DMS 273 treated with DMSO at 0.1 percent for 48 hours (cell line): ENCODE measurements at places on chromosomes 2 and 18.

- no peak for DNase-seq
Observed at GRCh38 chr2:5977477-5977876, 285.3 kb downstream of the SOX11 start.

DNA sequence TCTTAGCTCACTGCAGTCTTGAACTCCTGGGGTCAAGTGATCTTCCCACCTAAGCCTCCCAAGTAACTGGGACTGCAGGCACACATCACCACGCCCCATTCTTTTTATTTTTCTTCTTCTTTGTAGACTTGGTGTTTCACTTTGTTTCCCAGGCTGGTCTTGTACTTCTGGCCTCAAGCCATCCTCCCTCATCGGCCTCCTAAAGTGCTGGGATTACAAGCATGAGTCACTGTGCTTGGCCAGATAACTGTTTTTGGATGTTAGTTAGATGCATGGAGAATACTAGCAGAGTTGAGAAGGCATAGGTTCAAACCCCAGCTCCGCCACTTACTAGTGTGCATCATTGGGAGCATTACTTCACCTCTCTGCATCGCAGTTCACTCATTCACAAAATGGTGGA is 88.3 kb downstream of the TXNL1 start:
- no peak for DNase-seq

- DNase-seq, result no peak
Observed at GRCh38 chr18:38241736-38242135, 676.1 kb upstream of the CELF4 start.

GRCh38 chr2:172804423-172804822 is 68.8 kb downstream of the RAPGEF4 start:
- DNase-seq, result no peak

- DNase-seq, result no peak
Observed at GRCh38 chr2:59025157-59025757, 784.1 kb upstream of the FANCL start.

- no peak for DNase-seq
Observed at GRCh38 chr2:159998961-159999360, 63.5 kb downstream of the PLA2R1 start.

DNA sequence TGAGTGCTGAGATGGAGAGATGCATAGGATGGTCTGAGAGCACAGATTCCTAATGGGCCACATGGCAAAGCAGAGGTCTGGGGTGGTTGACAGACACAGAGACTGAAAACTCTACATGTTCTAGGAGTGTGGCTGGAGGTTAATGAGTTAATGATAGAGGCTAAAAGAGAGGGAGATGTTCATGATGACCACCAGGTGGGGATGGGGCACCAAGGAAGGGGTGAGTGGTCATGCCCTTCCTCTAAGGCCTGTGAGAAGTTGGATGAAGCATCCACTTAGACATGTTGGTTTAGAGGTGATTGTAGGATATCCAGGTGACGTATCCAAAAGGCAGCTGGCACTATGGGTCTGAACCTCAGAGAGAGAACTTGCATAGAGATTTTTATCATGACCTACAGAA is 102.1 kb downstream of the LRP2 start:
- no peak for DNase-seq

GRCh38 chr2:74544634-74545033 is 9.1 kb downstream of the LOXL3 start:
- DNase-seq, result no peak

DNA sequence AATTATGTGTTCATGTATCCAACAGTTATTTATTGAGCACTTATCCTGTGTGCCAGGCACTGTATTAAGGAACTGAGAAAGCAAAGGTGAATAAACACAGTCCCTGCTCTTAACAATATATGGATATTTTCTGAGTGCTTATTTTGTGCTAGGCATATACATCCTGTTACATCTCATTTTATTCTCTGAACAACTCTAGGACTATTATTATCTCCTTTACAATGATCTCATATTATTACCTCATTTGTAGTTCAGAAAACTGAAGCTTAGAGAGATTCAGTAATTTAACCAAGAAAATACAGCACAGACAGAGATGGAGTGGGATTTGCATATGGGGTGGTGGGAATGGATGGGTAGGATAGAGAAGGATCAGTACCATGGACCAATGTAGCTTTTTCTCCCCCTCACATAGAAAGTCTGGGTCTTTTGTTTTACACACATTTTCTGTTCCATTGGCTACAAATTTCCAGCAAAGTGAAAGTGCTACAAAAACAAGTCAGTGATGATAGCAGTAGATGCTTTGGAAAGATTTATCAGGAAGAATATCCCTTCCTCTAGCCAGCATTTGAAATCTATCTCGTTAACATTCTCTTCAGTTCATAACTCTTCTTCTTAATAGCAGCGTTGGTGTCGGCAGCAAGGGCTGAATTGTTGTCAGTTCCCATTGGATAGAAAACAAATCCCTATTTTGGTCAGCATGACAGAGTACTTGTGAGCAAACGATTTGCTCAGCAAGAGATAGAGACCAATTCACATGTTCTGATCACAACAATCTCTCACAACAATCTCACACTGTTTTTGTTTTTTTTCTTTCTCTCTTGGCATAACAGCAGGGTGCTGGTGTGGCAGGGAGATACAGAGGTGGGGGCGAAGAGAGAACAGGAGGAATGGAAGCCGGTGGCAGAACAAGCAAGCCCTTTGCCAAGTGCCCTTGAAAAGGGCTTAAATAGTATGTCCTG is 102.2 kb upstream of the KCTD1 start:
- DNase-seq, result no peak

GRCh38 chr2:42098571-42099437 is 51.0 kb downstream of the PKDCC start:
- no peak for DNase-seq

GRCh38 chr2:98558852-98559530 is 49.3 kb downstream of the COA5 start:
- no peak for DNase-seq

- no peak for DNase-seq
Observed at GRCh38 chr2:70648961-70649360, 95.3 kb upstream of the TGFA start.

GRCh38 chr18:76379226-76380126 is 115.6 kb downstream of the ZNF516 start:
- no peak for DNase-seq

GRCh38 chr2:29260142-29260772 is 145.0 kb downstream of the CLIP4 start:
- DNase-seq, result no peak

GRCh38 chr2:74206180-74206688 is 7.8 kb downstream of the MTHFD2 start:
- DNase-seq, result no peak

- DNase-seq, result no peak
Observed at GRCh38 chr2:9993488-9994165, 42.1 kb downstream of the GRHL1 start.

GRCh38 chr2:72797740-72798139 is 28.1 kb downstream of the EXOC6B start:
- DNase-seq, result no peak

GRCh38 chr2:17084877-17085276 is 419.2 kb upstream of the CYRIA start:
- DNase-seq, result no peak

DNA sequence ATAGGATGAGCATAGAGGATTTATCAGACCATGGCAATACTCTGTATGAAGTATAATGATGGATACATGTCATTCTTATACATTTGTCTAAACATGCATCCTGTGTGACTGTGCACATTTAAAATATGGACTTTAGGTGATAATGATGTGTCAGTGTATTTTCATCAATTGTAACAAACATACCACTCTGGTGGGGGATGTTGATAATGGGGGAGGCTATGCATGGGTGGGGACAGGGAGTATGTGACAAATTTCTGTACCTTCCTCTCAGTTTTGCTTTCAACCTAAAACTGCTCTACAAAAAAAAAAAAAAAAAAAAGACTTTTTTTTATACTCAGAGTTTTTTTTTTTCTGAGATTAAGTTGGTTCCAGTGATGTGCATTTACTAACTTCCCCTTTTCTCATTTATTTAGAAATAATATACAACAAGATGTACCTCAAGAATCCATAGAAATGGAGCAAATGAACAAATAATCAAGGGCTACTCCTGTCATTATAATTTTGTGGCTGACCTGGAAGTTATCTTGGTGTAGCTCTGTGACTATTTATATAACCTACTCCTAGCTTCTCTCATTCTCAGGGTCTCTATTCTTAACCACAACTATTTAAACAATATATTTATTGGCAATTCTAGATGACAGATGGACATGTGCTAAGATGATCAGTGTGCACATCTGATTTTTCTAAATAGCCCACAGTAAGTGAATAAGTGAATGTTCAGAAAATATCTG is 108.9 kb upstream of the ITGA4 start:
- DNase-seq, result no peak

GRCh38 chr2:85924522-85924921 is 35.7 kb upstream of the ST3GAL5 start:
- no peak for DNase-seq

DNA sequence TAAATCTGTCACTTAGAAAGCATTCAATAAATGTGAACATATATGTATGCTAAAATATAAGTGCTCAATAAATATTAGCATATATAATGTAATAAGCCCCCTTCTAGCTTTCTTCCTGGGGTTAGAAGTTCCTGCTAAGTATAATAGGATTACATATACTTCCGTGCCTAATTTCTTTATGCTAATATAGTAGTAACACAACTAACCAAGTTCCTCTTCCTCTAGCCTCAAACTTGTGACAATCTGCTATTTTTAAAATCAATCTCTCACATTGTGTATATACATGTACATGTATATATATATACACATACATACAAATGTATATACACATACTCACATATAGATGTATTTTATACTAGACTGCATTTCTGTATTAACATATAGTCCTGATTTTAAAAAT is 32.2 kb downstream of the TLK1 start:
- no peak for DNase-seq

DNA sequence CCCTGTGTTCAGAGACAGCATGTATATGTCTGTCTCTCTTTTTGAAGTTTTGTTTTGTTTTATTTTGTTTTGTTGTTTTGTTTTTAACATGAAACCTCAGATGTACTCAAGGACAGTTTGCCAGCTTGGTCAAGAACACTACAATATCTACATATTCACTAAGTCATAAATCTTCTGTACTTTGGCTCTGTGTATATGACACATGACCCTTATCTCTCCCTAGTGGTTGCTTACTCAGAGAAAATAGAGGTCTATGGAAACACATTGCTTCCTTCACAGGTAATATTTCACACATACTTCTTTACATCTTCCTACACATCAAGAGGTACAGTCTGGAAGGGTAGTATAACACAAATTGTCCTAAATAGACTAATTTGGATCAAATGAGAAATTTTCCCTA is 312.6 kb upstream of the VRK2 start:
- no peak for DNase-seq

- no peak for DNase-seq
Observed at GRCh38 chr2:43714164-43714563, 37.9 kb upstream of the C1GALT1C1L start.

DNA sequence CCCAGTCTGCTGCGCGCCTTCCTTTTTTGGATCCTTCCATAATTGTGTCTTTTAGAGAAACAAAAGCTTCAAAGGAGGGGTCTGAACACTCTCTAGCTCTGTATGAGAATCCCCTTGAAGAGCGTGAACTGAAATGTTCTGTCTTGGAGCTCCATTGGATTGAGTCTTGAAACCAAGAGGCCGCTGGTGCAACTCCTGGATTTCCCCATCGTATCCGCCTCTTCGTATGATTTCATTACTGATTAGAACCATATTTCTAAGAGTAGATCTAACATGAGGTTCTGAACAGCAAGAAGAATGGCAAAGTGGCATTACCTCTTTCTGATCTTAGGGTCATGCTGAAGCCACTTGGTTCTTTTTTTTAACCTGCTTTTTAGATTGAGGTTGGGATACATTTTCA is 31.4 kb upstream of the NRP2 start:
- no peak for DNase-seq

DNA sequence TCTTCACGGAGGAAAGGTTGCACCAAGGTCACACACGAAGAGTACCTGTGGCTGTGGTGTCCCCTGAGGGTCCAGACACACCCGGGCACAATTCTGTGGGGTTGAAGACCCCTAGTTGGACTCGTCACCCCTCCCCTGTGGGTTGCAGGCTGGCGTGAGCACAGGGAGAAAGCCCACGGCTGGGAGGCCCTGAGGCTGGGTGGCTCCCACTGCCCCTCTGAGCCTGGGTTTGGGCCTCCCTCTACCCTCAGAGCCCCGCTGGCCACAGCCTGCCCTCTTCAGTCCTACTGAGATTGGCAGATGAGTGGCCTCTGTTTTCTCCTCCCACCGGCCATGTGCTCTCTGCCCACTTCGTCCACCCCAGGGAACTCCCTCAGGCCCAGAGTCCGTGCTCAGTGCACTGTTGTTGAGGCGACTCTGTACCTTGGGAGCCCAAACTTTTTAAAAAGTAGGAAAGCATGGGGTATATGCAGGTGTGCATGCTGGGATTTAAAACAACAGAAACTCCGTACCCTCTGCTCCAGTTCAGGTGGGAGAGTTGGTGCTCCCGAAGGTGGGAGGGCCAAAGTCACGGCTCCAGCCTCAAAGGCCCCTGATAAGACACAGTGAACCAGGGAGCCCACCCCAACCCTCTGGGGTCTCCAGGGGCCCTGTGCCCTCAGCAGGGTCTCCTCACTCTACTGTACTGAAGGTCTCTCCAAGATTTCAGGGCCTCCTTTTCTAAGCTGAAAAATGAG is 19.1 kb downstream of the RAMP1 start:
- DNase-seq, result no peak

DNA sequence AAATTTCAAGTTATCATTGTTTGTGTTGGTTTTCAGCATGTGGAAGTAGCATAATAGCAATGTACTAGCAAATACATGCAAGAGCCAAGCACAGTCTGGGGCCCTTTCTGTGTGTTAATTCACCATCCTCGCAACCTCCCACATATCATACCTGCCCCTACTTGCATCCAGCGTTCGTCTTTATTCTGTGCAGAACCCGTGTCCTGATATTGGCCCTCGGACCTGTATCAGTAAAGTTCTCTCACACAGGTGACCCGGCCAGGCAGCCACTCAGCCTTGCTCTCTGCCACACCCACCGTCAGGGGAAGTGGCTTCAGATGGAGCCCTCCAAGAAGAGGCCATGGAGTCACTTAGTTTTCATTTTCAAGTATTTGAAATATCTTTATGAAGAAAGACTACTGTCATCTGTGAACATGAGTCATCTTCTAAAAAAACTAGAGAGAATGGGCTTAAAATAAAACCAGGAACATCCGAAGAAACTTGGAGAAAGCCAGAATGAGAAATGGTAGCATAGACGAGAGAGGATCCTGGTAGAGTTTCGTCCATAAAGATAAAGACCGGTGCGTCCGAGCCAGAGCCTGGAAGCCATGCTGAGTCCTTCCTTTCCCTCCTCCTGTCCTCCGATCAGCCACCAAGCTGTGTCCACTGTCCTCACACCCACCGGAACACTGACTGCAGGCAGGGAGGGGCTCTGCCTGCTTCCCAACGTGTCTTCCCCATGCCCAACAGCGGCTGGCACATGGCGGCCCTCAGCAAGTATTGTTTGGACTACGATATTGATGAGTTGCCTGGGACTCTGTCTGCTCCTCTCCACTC is 57.3 kb upstream of the RPL31 start:
- no peak for DNase-seq
